Breast epithelium (tissue), 4 donors: ENCODE measurements at places on chromosomes 1 and 21. TPM values are rescaled to one million over a fixed set of nuclear protein-coding genes. Genes with fewer than 3 reads are reported as not detected.

GRCh38 chr1:224499204-224499603 is 64.6 kb upstream of the WDR26 start:
- no peak overlapping the region for H3K4me3 ChIP-seq
- no peaks in the 10 kb centered on the region for H3K27me3 ChIP-seq
- H3K27ac ChIP-seq: peak overlapping the region; percentile 87
- H3K4me1 ChIP-seq: peaks cover 35% of the 10 kb centered on the region

TMEM52 gene
- total RNA-seq: 2.9 TPM

DNA sequence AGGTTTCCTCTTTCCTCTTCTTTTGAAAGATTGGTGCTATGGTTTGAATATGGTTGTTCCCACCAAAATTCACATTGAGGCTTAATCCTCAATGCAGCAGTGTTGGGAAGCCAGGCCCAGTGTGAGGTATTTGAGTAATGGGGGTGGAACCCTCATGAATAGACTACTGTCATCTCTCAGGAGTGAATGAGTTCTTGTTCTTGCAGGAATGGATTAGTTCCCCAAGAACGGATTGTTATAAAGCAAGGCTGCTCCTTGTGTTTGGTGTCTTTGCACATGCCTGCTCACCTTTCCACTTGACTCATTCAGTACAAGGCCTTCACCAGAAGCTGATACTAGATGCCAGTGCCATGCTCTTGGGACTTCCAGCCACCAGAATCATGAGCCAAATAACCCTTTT is 223.2 kb downstream of the BACH1 start:
- H3K27me3 ChIP-seq: no peaks in the 10 kb centered on the region
- H3K27ac ChIP-seq: no peak overlapping the region
- H3K4me1 ChIP-seq: no peaks in the 10 kb centered on the region
- no peak overlapping the region for H3K4me3 ChIP-seq
- DNase-seq: no peak

DNA sequence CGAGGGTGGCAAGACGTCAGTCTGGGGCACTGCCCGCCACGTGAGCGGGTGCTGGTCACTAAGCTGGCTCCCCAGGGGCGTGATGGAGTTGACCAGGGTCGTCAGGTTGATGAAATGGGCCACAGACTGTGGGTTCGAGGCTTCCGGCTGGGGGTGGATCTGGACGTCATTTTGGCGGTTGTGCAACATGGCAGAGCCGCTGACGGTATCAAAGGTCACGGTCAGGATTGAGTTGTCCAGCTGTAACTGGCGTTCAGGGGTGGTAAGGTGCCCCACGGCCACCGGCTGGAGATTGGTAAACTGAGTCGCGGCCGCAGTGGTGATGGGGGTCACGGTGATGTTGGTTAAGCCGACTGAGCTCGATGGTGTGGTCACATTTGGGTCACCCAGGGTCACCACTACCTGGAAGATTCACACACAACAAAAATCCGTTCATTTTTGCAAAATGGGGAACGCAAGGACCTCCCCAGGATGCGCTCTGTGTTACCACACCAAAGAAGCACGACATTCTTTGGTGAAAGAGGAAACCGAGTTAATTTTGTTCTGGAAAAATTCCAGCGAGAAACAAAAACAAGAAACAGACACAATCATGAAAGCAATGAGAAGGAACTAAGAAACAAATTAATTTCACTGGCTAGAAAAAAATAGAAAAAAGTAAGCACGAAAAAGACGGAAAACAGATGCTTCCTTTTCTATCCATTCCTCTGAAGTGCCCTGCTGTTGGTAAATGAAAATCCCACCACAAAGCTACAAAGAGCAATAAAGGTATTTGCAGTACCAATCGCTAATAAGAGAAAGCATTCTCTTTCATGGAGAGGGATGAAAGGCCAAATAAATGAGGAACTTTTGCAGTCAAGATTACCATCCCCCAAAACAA is 34.7 kb upstream of the RIPK4 start:
- peak overlapping the region; percentile 69 for H3K27ac ChIP-seq
- DNase-seq: no peak
- H3K27me3 ChIP-seq: no peaks in the 10 kb centered on the region
- H3K4me3 ChIP-seq: no peak overlapping the region
- H3K4me1 ChIP-seq: peaks cover 8% of the 10 kb centered on the region

DNA sequence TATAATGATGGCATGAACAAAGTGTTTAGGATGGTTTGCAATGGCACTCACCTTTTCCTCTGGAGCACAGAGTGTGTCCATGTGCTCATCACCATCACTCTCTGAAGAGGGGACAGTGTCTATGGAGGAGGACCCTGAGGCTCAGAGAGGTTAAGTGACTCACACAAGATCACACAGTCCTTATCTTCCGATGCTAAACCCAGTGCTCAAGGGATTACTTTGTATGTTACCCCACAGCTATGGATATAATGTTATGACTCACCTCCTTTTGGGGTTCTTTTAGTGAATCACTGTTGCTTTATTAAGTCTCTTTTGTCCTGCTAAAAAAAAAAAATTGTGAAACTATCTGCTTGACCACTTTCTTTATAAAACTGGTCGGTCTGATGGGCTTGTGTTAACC is 67.6 kb downstream of the TENT5C start:
- no peaks in the 10 kb centered on the region for H3K4me1 ChIP-seq
- no peaks in the 10 kb centered on the region for H3K27me3 ChIP-seq
- no peak overlapping the region for H3K4me3 ChIP-seq
- no peak for DNase-seq
- no peaks in the 10 kb centered on the region for H3K36me3 ChIP-seq
- no peak overlapping the region for H3K27ac ChIP-seq

HENMT1 gene
- 6.9 TPM for total RNA-seq

ASCL5 gene
- total RNA-seq: not detected

DNA sequence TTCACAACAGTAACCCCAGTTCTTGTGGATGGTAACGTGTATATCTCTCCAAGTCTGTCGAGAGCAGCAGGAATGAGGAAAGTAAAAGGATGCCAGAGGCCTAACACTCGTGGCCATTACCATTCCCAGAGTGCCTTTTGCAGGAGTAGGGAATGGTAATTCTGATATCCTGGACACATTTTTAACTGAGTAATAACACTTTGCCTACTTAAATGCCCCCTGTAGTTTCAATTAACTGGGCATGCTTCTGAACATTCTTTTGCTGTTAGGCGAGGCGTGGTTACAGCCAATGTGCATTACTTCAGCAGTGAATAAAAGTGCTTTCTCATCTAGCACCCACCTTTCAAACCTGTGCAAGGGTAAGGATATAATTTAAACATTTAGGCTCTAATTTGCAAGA is 258.5 kb upstream of the ADGRL2 start:
- no peak overlapping the region for H3K27ac ChIP-seq
- no peaks in the 10 kb centered on the region for H3K4me1 ChIP-seq
- no peak for DNase-seq
- H3K27me3 ChIP-seq: no peaks in the 10 kb centered on the region
- no peak overlapping the region for H3K4me3 ChIP-seq

DNA sequence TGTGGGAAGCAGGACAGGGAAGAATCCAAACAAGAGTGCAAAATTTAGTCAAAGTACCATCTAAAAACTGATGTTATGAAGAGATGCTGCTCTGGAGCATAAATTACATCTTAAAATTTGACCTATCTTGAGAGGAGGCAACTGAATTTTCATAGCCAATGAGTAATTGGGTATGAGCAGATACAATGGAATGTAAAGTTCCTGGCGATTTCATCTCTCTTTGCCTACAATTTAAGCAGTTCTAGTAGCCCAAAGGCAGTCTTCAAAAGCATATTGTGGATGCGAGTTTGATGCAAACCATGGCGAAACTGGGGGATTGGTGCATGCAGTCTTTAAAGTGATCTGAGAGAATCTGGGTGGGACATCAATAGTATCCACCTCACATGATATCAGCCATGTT is 1265.9 kb downstream of the BRINP3 start:
- no peak overlapping the region for H3K27ac ChIP-seq
- H3K4me3 ChIP-seq: no peak overlapping the region
- H3K36me3 ChIP-seq: no peaks in the 10 kb centered on the region
- H3K4me1 ChIP-seq: no peaks in the 10 kb centered on the region
- H3K27me3 ChIP-seq: no peaks in the 10 kb centered on the region

DNA sequence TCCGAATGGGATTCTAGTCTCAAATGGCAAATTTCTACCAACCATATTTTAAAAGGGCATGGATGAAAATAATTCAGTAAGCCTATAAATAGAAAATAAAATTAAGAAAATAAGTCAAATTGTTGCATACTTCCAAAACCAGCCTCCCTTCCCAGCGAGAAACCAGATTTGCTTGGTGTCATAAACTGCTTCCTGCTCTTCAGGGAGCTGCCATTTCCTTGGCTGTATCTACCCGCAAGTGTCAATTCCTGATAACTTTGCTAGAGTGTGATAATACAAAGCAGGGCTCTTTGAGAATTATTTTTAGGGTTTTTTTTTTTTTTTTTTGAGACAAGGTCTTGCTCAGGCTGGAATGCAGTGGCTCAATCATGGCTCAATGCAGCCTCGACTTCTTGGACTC is 62.3 kb downstream of the S1PR1 start:
- H3K27me3 ChIP-seq: no peaks in the 10 kb centered on the region
- no peak overlapping the region for H3K27ac ChIP-seq
- DNase-seq: no peak
- no peaks in the 10 kb centered on the region for H3K36me3 ChIP-seq

DNA sequence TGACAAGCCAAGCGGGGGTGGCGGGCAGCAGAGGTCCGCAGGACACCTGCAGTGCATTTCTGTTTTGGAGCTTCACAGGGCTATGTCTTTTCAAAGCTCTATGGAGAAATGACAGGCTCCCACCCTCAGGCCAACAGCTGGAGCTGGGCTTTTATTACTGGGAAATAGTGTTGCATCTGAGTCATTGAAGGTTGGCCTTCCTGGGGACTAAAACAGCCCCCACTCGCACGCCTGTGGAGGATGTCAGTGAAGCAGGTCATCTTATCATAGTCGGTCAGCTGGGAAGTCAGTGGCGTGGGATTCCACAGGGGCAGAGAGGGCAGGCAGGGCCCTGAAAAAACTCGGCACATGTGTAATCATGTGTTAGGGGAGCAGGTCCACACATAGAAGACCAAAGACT is 55.3 kb downstream of the NTPCR start:
- H3K27me3 ChIP-seq: no peaks in the 10 kb centered on the region
- DNase-seq: no peak
- no peaks in the 10 kb centered on the region for H3K36me3 ChIP-seq
- no peaks in the 10 kb centered on the region for H3K4me1 ChIP-seq
- no peak overlapping the region for H3K4me3 ChIP-seq

DNA sequence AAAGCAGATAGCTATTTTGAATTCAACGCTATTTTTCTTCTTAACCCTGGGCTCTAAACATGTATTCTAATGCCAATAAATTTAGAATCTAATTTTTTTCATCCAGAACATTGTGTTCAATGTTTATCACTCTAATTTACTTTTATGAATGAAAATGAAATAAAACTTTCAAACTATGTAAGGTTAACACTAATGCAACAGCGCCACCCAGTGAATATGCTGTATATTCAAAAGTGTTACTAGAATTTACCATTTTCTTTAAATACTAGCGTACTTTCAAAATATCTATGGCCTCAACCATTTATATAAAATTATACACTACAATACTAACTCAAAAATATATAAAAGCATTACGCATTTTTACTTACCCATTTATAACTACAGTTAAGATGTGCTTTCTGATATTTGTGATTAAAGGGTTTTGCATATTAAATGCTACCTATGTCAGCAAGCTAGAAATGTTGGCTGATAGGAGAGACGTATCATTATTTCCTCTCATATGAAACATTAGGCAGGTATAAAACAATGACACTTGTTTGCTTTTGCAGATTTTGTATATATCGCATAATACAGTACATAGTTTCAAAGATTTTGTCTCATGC is 5.9 kb upstream of the NUF2 start:
- no peak overlapping the region for H3K27ac ChIP-seq
- no peak for DNase-seq
- H3K4me1 ChIP-seq: no peaks in the 10 kb centered on the region
- no peak overlapping the region for H3K4me3 ChIP-seq
- H3K36me3 ChIP-seq: no peaks in the 10 kb centered on the region

DNA sequence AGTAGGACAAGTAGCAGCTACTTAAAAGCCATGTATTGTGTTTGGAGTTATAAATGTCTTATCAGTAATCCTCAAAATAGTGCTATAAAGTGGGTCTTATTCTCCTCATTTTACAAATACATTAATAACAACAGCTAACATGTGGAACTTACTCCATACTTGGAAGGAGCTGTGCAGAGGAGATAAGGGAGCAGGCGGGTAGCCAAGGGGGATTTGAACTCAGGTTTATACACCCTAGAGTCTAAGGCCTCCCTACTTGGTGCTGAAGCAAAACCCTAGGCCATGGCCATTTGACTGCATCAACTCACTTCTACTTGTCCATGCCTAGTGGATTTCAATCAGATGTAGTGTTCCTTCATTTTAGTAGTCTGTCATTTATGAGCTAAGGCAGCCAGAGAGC is 72.1 kb downstream of the LMO4 start:
- H3K27ac ChIP-seq: no peak overlapping the region
- no peaks in the 10 kb centered on the region for H3K36me3 ChIP-seq
- no peak for DNase-seq

LEFTY1 gene
- total RNA-seq: not detected

LCE3D gene
- not detected for total RNA-seq

- no peak overlapping the region for H3K27ac ChIP-seq
- no peak overlapping the region for H3K4me3 ChIP-seq
- DNase-seq: no peak
Observed at GRCh38 chr1:233597489-233597901, 16.4 kb upstream of the KCNK1 start.

KRTAP12-2 gene
- not detected for total RNA-seq

GRCh38 chr1:65020774-65021173 is 54.4 kb upstream of the JAK1 start:
- no peak overlapping the region for H3K27ac ChIP-seq
- H3K4me3 ChIP-seq: no peak overlapping the region
- no peaks in the 10 kb centered on the region for H3K4me1 ChIP-seq
- H3K27me3 ChIP-seq: no peaks in the 10 kb centered on the region

ELK4 gene
- total RNA-seq: 22.6 TPM

DNA sequence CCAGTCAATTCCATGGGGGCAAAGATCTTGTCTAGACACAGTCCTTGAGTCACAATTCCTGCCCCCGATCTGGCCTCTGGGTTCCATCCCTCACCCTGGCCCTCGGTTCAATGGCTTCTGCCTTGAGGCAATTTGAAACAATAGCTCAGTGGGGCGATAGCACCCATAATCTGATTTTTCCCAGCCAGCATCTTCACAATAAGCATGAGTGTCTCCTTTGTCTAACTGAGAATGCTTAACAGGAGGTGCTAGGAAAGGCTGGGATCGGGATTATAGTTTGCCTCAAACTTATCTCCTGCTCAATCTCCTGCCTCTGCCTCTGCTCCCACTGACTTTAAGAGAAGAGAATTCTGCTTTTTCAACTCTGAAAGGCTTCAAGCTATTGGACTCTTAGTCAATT is 293.9 kb upstream of the PROX1 start:
- H3K27ac ChIP-seq: no peak overlapping the region
- H3K27me3 ChIP-seq: no peaks in the 10 kb centered on the region
- H3K4me3 ChIP-seq: no peak overlapping the region
- DNase-seq: no peak
- H3K36me3 ChIP-seq: no peaks in the 10 kb centered on the region

- no peaks in the 10 kb centered on the region for H3K27me3 ChIP-seq
- H3K36me3 ChIP-seq: no peaks in the 10 kb centered on the region
- H3K27ac ChIP-seq: no peak overlapping the region
Observed at GRCh38 chr1:55869065-55869464, 653.9 kb upstream of the USP24 start.

BARHL2 gene
- total RNA-seq: not detected

IRF6 gene
- total RNA-seq: 42.9 TPM
